ENCODE measurements at places on chromosomes 5 and 9. TPM values are rescaled to one million over a fixed set of nuclear protein-coding genes. Genes with fewer than 3 reads are reported as not detected.

SHB gene
- total RNA-seq: 37.3 TPM

PSMD5 gene
- total RNA-seq: 25.5 TPM

OR1Q1 gene
- total RNA-seq: not detected

S100Z gene
- total RNA-seq: not detected

CCL28 gene
- total RNA-seq: 26.6 TPM

TMEM203 gene
- 42.8 TPM for total RNA-seq

Measured in renal cortical epithelial cell (primary cell).